ENCODE measurements at places on chromosomes 7 and 10. TPM values are rescaled to one million over a fixed set of nuclear protein-coding genes. Genes with fewer than 3 reads are reported as not detected.

The LRRTM3 gene
- polyA plus RNA-seq = not detected

GRCh38 chr10:784403-785088 lies 95.1 kb upstream of the DIP2C start:
- peak; percentile 42 for DNase-seq

The HGF gene
- polyA plus RNA-seq = 129 TPM

DNA sequence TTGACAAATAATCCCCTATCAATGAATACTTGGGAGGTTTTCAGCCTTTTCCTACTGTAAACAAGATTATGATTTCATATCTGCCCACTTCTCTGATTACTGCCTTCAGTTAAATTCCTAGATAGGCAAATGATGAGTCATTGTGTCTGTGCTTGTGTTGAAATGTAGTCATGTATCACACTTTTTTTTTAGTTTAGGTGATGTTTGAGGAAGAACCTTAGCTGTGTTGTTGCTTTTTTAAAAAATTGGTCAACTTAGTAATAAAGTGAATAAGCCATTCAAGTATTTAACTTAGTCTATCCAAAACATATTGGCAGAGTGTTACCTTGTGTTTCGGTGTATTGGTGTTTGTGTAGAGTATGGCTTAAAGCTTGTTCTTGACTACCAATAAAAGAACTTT lies 60.0 kb downstream of the WAC start:
- peak; percentile 29 for DNase-seq

- no peak for DNase-seq
These were observed 179.9 kb downstream of the KCNMA1 start for GRCh38 chr10:77457721-77458120.

- no peak for DNase-seq
These were observed 272.3 kb upstream of the C7orf33 start for GRCh38 chr7:148318102-148318811.

DNA sequence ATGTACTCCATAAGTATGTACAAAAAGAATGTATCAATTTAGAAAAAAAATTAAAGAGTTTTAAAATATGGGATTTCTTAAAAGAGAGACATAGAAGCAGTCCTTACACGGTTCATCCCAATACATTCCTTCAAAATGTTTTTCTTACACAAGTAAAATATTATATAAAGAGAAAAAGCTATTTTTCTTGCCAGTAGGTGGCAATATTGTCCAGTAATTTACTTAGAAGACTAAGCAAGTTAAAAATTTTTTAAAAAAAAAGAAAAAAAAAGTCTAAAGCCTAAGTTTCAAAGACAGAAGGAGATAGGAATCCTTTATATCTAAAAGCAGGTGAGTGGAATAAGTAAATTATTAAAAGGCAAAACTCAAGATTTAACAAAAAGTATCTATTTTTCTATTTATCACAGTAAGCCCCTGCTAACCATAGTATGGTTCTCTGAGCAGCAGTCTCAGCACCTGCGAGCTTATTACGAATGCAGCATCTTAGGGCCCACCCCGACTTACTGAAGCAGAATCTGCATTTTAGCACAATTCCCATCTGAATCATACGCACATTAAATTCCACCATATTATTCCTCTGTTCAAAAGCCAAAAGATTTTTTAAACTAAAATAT lies 240.6 kb downstream of the DGKI start:
- peak; percentile 13 for DNase-seq

GRCh38 chr7:69272101-69272500 lies 326.2 kb upstream of the AUTS2 start:
- DNase-seq = no peak

- no peak for DNase-seq
These were observed 10.8 kb downstream of the KLF6 start for GRCh38 chr10:3774018-3774813.

- no peak for DNase-seq
These were observed 44.4 kb downstream of the TMEM270 start for GRCh38 chr7:73905360-73905759.

DNA sequence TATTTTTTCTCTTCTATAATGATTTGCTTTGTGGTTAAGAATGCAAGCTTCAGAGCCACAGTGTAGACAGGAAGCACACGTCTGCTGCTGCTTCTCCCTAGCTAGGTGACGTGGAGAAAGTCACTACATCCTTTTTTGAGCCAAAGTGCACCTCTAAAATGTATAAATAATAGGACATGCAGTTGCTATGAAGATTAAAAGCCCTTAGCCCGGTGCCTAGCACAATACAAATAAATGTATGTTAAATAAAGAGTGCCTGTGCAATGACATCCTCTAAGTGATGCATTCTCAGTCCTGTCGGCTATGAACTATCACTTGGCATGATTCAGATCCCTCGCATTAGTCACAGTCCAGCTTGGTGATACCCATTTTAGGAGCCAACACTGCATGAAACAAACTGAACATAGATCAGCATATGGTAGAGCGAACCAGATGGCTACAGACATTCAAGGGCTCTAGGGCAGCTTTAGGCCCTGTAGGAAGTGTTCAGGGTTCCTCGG lies 4.8 kb upstream of the TRDMT1 start:
- DNase-seq = no peak

DNA sequence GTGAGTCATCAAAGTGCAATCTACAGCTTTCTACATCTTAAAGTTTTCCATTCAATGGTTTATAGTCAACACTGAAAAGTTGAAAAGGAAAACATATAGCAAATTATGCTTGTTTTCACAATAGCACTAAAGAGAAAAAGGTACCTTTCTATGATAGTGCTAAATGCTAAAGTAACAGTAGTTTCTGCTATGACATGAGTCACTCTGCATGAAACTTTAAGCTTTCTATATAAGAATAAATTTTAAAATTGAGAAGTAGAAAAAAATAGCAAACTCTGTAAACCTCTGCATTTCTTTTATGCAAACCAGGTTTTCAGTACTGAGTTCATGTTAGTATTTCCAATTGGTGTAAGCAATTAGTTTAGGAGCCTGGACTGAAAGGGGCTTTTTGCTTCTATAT lies 31.2 kb upstream of the TMEM168 start:
- no peak for DNase-seq

GRCh38 chr7:14822481-14822854 lies 80.1 kb downstream of the DGKB start:
- no peak for DNase-seq

The PDSS1 gene
- 10.4 TPM for polyA plus RNA-seq

The TUBB8 gene
- polyA plus RNA-seq = not detected

GRCh38 chr10:20977300-20977699 lies 80.2 kb upstream of the NEBL start:
- no peak for DNase-seq

DNA sequence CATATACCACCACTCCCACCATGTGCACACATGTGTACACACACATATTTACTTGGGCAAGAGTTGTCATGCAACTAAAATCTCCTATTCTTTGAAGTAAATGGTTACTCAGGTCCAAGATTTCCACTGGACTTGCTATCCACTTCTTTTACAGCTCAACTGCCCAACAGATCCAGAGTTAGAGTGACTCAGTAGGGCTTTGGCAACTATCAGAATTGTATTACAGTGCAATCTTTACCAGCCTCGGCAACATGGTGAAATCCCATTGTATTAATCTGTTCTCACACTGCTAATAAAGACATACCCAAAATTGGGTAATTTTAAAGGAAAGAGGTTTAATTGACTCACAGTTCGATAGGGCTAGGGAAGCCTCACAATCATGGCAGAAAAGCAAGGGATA lies 51.9 kb upstream of the ABLIM1 start:
- DNase-seq = no peak

DNA sequence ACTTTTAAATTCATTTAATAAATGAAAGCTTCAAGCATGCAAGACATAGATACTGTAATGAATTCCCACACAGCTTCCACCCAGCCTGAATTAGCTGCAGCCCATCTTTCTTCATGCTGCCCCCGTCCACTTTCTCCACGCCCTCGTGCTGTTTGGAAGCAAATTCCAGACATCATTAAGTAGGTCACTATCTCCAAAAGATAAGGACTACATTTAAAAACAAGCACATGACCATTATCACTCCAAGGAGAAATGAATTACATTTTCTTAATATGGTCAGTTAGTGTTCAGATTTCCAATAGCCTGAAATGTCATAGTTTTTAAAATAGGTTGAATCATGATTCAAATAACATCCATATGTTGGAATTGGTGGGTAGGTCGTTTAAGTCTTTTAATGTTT lies 24.3 kb downstream of the LMTK2 start:
- no peak for DNase-seq

DNA sequence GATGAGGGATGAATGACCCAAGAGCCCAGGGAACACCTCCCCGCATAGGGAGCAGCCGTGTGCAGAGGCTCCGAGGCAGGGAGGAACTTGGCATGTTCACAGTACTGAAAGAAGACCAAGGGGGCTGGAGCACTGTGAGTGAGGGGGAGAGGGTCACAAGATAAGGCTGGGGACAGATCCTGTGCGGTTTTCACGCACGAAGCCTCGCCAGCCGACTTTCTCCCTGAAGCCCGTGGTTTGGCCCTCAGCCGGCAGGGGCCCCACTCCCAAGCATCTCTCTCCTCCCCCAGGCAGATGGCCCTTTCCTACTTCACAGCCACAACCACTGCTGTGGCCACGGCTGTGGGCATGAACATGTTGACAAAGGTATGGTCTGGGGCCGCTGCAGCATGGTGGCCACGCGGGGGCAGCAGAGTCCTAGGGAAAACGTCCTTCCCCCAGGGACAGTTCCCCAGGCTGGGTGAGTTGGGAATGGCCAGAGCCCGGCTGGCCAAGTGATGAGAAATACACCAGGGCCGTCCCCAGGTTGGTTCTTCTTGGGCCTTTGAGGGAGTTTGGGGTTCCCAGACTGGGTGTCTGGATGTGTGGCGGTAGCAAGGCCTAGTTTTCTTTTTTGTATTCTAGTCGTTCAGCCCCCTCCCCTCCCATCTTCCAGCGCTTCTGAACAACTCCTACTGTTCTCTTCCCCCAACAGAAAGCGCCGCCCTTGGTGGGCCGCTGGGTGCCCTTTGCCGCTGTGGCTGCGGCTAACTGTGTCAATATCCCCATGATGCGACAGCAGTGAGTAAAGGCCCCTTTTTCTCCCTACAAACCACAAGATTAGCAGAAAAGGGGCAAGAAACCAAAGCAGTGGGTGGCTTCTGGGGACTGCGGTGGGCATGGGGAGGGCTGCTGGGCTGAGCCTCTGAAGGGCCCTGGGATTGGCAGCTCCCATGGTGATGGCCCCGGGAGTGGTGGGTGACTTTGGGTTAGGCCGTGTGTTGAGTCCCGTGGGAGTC lies 14.4 kb upstream of the WBP1L start:
- no peak for DNase-seq

- no peak for DNase-seq
These were observed 509.9 kb downstream of the PARD3 start for GRCh38 chr10:34305189-34305588.

- DNase-seq = no peak
These were observed 755.4 kb downstream of the KCNMA1 start for GRCh38 chr10:76882245-76882644.

The PHYHIPL gene
- not detected for polyA plus RNA-seq

DNA sequence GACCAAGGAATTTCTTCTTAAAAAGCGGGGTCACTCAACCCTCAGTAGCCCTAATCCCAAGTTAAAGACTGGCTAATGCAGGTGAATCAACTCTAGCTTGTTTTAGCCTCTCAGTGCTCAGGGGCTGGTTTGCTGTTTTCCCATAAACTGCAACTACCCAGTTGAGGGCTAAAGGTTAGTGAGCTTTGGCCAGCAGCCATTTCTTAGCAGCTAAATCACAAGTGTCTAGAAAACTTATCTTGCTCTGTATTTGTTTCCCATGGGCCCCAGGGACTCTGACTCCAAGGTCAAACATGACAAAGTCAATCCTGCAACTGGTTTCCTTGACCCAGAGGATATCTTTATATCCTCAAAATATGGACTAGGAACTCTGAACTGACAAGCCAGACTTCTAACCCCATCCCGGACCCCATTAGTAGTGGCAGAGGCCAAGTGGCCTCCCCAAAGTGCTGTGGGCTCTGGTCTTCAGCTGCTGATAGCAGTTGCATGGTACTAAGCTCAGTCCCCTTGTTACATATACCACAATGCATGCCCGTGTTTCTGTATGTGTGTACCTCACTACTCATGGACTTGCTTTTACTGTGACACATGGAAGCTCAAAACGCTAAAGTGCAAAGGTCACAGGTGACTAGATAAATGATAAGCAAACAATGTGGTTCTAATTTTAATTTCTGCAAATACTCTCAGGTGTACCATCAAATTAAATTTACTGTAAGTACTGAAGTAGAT lies 793.0 kb upstream of the IGFBP3 start:
- DNase-seq = no peak
